ENCODE measurements at places on chromosomes 13 and 19. TPM values are rescaled to one million over a fixed set of nuclear protein-coding genes. Genes with fewer than 3 reads are reported as not detected.

Gene SPIB
- not detected for total RNA-seq

Gene SH2D3A
- not detected for total RNA-seq

Gene DNAAF3
- total RNA-seq: 0.33 TPM

Gene FGF21
- total RNA-seq: not detected

Gene ZNF581
- 13.9 TPM for total RNA-seq

Gene OR10H1
- total RNA-seq: not detected

Gene SLC25A41
- not detected for total RNA-seq

Gene MADCAM1
- total RNA-seq: 0.16 TPM

Gene LIM2
- not detected for total RNA-seq

Gene UGGT2
- 67.3 TPM for total RNA-seq
